NCI-H146 (cell line): ENCODE measurements at places on chromosomes 5 and 9.
A peak's percentile ranks its signal among the peaks of the same experiment; 100 is the strongest.

GRCh38 chr5:174282391-174282790, 236.9 kb downstream of the NSG2 start:
- DNase-seq = no peak

GRCh38 chr5:10836986-10837385, 76.0 kb upstream of the DAP start:
- DNase-seq = no peak

DNA sequence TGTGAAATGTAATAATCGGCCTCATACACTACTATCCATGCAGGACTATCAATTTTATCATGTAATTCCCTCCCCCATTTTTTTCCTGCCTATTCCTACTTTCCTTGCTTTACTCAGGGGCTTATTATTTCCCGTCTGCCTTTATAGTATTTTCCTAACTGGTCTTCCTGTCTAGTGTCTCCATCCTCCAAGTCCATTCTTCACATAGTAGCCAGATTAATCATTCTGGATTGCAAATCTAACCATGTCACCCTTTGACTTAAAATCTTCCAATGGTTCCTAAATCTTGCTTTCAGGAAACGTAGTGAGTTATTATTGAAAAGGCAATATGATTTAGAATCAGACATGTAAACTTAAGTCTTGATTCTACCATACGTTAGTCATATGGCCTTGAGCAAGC, 307.4 kb upstream of the HAPLN1 start:
- DNase-seq = no peak

DNA sequence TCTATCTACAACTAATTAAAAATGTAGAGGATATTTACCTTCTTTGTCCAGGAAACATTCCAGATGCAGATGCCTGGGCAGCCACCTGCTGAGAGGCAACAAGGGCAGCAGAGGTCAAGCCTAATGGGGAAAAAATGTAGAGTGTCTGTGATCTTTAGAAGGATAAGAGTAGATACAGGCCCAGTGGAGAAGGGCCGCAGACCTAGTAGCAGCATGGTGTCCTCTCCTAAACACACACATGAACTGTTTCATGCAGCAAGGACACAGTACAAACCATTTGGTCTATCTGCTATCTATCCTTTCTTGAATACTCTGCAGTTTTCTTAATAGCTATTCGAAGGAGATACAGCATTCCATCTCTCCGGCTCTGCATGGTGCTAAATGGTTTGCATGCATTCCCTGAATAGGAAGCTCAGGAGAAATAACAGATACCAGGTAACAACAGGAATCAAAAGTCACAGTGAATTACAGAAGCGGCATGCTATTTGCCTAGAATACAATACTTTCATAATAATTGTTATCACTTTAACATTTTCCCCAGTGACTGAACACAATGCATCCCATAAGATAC, 107.3 kb downstream of the ZNF608 start:
- peak; percentile 30 for DNase-seq

- DNase-seq = no peak
Measured at GRCh38 chr5:118311103-118311819, 677.1 kb downstream of the DTWD2 start.

DNA sequence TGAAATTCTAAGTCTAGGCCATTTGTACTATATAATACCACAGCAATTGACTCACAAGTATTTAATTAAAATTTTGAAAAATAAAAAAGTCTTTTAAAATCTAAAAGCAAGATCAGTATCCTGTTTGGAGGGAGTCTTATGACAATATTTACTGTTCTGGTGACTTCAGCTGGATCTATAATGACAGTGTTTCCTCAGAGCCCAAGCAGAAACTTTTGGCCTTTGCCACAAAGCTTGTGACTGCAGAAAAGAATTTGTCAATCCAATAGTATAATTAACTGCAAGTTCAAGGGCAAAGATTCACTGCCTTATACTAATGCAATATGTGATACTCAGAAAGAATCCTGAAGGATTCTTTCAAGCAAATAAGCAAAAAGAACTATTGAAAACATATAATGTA, 49.6 kb upstream of the RAPGEF6 start:
- no peak for DNase-seq

- peak; percentile 27 for DNase-seq
Measured at GRCh38 chr5:43193181-43193893, 1.3 kb downstream of the NIM1K start.

GRCh38 chr9:68974431-68974830, 39.5 kb downstream of the PRKACG start:
- DNase-seq = no peak

- no peak for DNase-seq
Measured at GRCh38 chr5:52783226-52783959, 4.3 kb upstream of the ITGA1 start.

GRCh38 chr9:132077881-132078698, 1.6 kb downstream of the MED27 start:
- no peak for DNase-seq

- DNase-seq = peak; percentile 64
Measured at GRCh38 chr5:135246923-135247795, 151.9 kb downstream of the MACROH2A1 start.

DNA sequence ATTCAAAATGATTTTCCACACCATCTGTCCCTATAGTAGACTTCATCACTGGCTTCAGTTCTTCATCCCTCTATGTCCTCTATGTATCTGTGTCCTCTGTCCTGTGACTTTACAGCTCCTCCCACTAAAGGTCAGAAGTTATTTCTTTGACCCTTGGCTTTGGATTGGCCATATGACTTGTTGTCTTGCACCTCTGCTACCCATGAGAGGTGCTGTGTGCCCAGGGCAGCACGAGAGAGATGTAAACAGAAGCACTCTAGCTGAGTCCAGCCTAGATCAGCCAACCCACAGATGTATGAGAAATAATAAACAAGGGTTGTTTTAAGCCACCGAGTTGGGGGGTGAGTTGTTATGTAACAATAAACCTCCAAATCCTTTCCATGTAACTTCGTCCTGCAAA, 63.4 kb upstream of the ENTREP1 start:
- no peak for DNase-seq

- DNase-seq = peak; percentile 84
Measured at GRCh38 chr9:69168709-69169217, 5.3 kb upstream of the TJP2 start.

DNA sequence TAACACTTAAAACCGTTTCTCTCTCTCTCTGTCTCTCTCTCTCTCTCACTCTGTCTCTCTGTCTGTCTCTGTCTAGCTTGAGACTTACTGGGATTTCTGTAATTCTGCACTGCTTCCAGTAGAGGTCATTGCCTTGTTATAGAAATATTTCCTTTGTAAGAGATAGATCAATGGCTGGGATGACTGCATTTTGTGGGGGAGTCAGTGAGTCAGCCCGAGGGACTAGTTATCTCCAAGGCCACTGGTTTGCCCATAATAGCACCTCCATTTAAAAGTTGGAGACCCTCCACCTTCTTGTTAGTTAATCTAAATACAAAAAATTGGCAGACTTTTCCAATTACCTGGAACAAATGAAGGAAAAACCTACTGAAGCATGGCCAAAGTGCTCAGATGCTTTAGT, 547.2 kb downstream of the LRRC70 start:
- DNase-seq = peak; percentile 1

- DNase-seq = no peak
Measured at GRCh38 chr9:15239816-15240215, 67.2 kb downstream of the TTC39B start.

GRCh38 chr9:72592502-72593403, 71.3 kb downstream of the TMC1 start:
- peak; percentile 1 for DNase-seq

DNA sequence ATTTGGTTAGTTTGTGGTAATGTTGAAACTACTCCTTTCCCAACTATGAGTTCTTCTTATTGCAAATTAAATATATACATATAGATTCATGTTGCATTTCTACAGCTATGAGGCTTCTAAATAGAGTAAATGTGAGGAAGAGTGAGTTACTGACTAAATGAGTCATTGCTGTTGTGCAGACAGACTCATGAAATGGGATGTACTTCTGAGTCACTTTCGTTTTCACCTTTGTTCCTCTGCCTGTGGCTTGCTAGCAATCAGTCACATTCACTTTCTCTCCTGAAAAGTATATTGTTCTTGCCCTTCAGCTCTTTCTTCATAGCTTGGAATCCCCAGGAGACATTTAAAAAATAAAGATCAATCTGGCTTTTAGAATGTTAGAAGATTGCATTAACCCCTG, 295.5 kb upstream of the SMC2 start:
- no peak for DNase-seq

GRCh38 chr5:6399980-6400910, 21.9 kb upstream of the MED10 start:
- no peak for DNase-seq

DNA sequence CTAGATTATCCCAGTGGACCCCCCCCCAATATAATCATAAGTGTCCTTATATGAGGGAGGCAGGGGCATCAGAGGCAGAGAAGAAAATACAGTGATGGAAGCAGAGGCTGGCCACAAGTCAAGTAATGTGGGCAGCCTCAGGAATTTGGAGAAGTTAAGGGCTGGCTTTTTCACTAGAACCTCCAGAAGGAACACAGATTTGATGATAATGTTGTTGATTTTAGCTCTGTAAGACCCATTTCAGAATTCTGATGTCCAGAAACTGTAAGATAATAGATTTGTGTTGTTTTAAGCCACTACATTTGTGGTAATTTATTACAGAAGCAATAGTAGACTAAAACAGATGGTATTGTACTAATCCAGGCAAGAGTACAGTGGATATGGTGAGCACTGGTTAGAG, 36.3 kb upstream of the LRRTM2 start:
- no peak for DNase-seq

DNA sequence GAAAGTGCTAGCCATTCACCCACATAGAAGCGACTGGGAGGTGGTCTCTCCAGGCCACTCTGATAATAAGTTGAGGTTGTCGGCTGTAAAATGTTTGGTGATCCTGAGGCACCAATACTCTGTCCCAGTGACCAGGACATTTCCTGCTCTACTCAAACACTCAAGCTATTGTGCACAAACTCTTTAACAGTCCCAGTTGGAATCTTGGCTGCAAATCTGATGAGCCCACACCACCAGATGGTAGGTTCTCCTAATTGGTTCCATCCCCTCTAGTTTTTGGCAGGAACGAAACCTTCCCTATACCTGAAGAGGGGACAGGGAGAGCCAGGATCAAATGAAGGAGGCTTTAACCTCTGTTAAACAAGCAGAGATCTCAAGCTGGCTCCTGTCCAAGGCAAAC, 14.3 kb downstream of the GRIA1 start:
- DNase-seq = peak; percentile 46

DNA sequence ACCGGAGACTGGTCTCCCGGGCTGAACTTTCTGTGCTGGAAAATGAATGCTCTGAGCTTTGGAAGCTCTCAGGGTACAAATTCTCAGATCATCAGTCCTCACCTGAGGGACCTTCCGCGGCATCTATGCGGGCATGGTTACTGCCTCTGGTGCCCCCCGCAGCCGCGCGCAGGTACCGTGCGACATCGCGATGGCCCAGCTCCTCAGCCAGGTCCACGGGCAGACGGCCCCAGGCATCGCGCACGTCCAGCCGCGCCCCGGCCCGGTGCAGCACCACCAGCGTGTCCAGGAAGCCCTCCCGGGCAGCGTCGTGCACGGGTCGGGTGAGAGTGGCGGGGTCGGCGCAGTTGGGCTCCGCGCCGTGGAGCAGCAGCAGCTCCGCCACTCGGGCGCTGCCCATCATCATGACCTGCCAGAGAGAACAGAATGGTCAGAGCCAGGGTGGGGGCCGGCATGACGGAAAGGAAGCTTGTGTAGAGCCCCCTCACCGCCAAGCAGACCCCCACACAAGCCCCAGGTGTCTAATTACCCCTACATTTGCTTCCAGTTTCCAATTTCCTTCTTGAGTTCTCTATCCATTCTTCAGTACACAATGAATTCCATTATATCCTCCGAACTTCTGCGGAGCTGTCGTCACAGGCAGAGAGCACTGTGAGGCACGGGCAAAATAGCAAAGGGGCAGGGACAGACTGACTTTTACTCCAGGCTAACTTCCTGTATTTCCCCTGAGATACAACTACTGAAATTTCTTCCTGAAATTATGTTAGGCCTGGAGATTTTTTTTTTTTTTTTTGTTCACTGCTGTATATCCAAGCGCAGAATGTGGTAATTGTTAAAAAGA, 23.2 kb downstream of the CDKN2A start:
- no peak for DNase-seq

DNA sequence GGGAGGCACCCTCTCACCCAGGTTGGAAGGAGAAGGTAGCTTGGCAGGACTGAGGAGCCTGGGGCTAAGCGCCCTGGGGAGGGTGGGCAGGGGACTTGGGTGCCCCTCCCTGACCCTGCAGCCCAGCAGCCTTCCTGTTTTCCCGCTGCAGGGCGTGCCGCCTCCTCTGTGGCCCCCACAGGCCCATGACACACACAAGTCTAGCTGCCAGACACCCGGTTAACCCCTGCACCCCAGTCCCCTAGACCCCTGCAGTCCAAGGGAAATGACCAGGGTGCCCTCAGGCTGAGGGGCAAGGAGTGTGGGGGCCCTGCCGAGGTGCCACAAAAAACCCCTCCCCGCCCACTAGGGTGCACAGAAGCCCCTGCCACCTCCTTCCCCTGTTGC, 33.0 kb downstream of the GOLGA2 start:
- no peak for DNase-seq

- no peak for DNase-seq
Measured at GRCh38 chr5:97641081-97641480, 458.0 kb upstream of the RIOK2 start.

- DNase-seq = no peak
Measured at GRCh38 chr9:93120846-93121315, 13.2 kb downstream of the NINJ1 start.

DNA sequence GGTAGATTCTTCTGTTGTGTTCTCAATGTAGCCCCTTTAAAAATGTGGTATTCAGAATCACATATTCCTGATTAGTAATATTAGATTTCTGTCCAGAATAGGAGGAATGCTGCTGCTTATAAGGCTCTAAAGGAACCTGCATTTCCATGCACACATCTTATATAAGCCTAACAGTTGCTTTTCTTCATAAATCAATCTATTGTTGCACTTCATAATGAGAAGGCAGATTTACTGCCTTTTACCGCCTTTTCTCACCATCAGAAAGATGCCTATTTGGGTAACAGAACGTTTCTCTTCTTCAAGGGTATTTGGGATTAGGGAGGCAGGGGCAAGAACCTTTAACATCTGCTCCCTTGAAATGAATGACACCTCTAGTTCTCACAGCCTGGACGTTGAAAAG, 243.4 kb downstream of the MLLT3 start:
- DNase-seq = no peak

DNA sequence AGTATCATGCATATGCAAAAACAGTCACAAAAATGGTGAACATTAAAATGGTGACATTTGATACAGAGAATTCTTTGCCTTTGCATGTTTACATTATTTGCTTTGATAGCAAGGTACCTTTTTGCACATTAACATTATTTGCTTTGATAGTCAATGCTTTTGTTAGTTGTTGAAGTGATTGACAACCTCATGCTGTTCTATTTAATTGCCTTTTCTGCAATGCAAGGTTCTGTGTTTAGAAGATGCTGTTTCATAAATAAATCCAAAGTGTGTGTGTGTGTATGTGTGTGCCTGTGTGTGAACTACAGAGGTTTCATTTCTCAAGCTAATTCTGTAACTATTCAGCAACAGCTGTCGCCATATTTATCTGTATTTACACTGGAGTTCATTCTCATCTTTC, 668.7 kb downstream of the NR2F1-AS1 start:
- DNase-seq = peak; percentile 80

- DNase-seq = no peak
Measured at GRCh38 chr5:52809884-52810283, 22.2 kb downstream of the ITGA1 start.

- DNase-seq = peak; percentile 4
Measured at GRCh38 chr5:93078082-93079038, 502.7 kb downstream of the NR2F1-AS1 start.
